ENCODE measurements at places on chromosomes 7 and 10.
A peak's percentile ranks its signal among the peaks of the same experiment; 100 is the strongest.

GRCh38 chr10:58239561-58240169, 28.0 kb downstream of the IPMK start:
- peak; percentile 65 for DNase-seq

GRCh38 chr10:71799608-71800453, 26.5 kb upstream of the VSIR start:
- DNase-seq, result no peak

DNA sequence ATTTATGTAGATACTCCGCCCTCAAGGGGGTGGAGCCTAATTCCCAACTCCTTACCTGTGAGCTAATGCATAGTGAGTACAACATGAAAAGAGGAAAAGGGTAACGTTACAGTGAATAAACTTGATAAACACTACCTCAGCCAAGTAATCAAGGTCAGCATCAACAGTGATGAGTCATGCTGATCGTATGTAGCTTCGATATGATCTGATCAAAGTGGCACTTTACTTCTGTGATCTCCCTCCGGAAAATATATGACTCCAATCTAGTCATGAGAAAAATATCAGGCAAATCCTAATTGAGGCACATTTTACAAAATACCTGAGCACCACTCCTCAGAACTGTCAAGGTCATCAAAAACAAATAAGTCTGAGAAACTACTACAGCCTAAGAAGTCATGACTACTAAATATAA, 70.4 kb downstream of the VTI1A start:
- no peak for DNase-seq

DNA sequence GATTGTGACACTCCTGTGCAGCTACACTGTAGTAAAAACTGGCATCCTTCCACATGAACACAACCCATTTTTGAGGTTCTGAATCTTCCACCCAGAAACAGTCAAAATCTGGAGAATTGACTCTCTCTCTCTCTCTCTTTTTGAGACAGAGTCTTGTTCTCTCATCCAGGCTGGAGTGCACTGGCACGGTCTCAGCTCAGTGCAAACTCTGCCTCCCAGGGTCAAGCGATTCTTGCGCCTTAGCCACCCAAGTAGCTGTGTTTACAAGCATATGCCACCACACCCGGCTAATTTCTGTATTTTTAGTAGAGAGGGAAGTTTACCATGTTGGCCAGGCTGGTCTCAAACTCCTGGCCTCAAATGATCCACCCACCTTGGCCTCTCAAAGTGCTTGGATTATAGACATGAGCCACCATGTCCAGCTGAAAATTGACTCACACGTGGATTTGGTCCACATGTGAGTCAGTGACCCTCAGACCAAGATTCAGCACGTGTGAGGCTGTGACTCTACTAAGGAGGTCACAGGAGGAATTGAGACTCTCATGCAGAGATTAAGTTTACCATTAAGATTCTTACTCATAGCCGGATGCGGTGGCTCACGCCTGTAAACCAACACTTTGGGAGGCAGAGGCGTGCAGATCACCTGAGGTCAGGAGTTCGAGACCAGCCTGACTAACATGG, 12.1 kb upstream of the ZNF107 start:
- no peak for DNase-seq

- DNase-seq, result no peak
Observed at GRCh38 chr10:70954381-70955176, 66.2 kb upstream of the PCBD1 start.

- DNase-seq, result peak; percentile 58
Observed at GRCh38 chr10:15879058-15879457, 18.8 kb upstream of the MINDY3 start.

- no peak for DNase-seq
Observed at GRCh38 chr10:132524443-132525285, 12.9 kb upstream of the INPP5A start.

- DNase-seq, result no peak
Observed at GRCh38 chr10:8128511-8128910, 74.0 kb downstream of the GATA3 start.

GRCh38 chr10:61866700-61867368, 34.7 kb upstream of the ARID5B start:
- no peak for DNase-seq

- no peak for DNase-seq
Observed at GRCh38 chr7:50908628-50909290, 126.1 kb upstream of the GRB10 start.

- peak; percentile 66 for DNase-seq
Observed at GRCh38 chr7:116802746-116803152, 59.6 kb upstream of the CAPZA2 start.

DNA sequence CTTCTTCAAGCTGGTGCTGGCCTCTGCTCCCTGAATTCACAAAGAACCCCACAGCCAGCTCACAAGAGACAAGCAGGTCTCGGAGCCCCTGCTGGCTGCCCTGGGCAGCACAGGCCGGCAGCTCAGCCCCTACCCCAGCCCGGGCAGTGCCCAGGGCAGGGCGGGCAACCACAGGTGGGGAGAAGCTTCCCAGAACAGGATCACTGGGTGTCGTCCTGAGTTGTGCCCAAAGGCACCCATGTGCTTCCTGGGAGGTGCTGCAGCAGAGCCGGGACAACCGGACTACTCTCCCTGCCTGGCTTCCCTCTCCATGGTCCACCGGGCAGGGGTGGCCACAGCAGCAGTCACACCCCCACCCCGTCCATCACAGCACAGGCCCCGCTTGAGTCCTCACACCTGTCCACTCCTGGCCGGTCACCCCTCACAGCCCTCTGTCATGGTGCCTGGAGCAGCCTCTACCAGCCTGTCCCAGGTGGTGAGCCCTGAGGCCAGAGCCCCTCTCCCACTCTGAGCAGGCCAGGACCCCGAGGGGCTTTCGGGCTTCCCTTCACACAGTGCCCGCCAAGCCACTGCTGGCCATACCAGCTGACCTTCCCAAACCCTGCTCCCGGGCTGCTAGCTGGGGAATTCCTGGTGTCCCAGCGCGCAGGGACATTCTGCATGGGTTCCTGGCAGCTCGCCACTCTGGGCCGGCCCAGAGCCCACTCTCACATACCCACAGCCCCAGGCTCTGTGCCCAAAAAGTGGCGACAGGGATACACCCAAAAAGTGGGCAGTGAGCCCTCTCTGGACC, 3.1 kb downstream of the RASGEF1A start:
- DNase-seq, result no peak

GRCh38 chr10:83533290-83533689, 606.0 kb upstream of the GHITM start:
- DNase-seq, result no peak

DNA sequence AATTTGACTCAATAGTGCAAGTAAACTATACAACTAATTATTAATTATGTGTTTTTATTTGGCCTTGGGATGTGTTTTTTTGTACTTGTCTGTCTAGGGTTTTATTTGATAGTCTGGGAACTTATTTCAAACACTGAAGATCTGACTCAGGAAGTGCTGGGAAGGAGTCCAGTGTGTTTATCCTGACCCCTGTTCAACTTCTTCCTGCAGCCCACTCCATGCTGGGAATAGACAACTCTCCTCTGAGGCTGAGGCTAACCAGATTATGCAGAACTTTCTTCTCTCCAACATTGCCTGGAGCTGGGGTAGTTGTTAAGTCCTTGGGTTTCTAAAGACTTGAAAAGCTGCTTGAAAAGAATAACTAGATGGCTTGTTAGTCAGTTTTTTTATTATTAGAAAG, 6.9 kb downstream of the CISD1 start:
- peak; percentile 21 for DNase-seq

GRCh38 chr10:22697800-22698199, 16.6 kb downstream of the PIP4K2A start:
- no peak for DNase-seq

DNA sequence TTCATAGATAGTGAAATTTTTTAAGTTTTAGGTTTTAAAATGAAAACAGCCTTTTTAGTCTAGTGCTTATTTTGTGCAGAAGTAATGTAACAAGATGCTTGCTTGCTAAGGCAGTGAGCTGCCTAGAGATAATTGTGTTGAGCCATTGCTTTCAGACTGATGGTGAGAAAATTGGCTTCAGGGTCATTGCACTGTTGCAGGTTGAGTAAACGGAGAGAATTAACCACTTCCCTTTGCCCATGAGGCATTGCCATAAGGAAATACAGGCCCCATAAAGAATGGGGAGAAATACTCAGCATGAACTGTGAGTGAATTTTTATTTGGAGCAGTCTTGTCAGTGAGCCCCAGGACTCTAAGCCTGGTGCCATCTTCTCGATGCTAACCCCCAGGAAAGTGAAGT, 140.5 kb downstream of the LRRC4 start:
- DNase-seq, result no peak

GRCh38 chr7:67512481-67512880, 515.8 kb downstream of the TYW1 start:
- DNase-seq, result peak; percentile 55

GRCh38 chr10:53598914-53599313, 826.3 kb upstream of the MBL2 start:
- peak; percentile 98 for DNase-seq

DNA sequence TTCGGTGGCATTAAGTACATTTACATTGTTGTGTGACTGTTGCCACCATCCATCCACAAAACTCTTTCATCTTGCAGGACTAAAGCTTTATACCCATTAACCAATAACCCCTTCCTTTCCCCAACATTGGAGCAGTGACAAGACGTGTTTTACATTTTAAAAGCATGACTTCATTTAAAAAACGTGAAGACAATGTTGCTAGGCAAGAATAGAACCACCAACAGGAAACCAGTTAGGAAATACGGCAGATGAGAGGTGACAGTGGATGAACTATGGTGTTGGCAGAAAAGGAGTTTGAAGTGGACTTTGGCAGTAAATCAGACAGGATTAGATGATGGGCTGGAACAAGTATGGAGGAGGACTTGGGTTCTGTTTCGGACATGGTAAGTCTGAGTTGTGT, 17.0 kb downstream of the TMEM236 start:
- peak; percentile 44 for DNase-seq

- DNase-seq, result no peak
Observed at GRCh38 chr10:105844241-105844640, 1203.2 kb downstream of the SORCS3 start.

GRCh38 chr10:118912961-118913600, 116.4 kb upstream of the NANOS1 start:
- DNase-seq, result peak; percentile 27

GRCh38 chr7:137626469-137627067, 220.2 kb downstream of the DGKI start:
- peak; percentile 74 for DNase-seq

- DNase-seq, result no peak
Observed at GRCh38 chr10:86305521-86305920, 61.1 kb downstream of the GRID1 start.

GRCh38 chr7:76507723-76508406, 2.5 kb upstream of the UPK3B start:
- no peak for DNase-seq

DNA sequence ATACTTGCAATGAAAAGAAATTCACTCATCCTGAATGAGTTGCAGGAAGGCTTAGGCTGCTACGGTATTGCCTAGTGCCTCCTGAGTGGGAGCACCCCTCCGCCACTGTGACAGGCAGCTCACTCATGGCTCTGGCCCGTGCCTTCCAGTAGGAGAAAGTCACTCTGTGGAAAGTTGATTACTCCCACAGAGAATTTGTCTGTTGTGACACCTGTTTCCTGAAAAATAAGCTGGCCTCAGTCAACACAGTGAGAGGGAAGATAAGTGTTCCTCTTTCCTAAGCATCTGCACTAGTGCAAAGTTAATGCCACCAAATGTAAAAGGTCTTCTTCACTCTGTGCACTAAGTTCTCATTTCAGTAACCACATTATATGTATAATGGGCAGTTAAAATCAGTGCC, 158.8 kb upstream of the INHBA start:
- DNase-seq, result no peak

GRCh38 chr7:5225616-5226290, 35.7 kb downstream of the WIPI2 start:
- no peak for DNase-seq
